ENCODE measurements at places on chromosomes 3 and 15.

DNA sequence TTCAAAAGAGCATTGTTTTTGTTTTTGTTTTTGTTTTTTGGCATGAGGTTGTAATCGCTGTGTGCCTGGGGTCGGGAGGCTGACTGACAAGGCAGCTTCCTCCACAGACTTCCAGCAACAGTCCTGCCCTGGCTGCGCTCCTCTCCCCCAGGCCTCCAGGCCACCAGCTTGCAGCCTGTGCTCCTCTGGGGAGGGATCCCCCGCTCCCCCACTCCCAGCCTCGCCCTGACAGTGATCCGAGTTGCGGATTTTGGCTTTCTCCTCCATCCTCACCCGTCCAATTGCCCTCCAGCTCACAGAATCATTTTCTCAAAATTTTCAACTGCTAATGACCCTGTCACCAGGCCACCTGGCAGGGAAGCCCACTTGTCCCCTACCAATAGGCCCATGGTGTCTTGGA, 36.5 kb upstream of the PCSK6 start:
- no peak for DNase-seq
- no peaks in the 10 kb centered on the region for H3K4me1 ChIP-seq
- no peak overlapping the region for H3K4me3 ChIP-seq
- no peak overlapping the region for H3K27ac ChIP-seq
- H3K36me3 ChIP-seq: no peaks in the 10 kb centered on the region

DNA sequence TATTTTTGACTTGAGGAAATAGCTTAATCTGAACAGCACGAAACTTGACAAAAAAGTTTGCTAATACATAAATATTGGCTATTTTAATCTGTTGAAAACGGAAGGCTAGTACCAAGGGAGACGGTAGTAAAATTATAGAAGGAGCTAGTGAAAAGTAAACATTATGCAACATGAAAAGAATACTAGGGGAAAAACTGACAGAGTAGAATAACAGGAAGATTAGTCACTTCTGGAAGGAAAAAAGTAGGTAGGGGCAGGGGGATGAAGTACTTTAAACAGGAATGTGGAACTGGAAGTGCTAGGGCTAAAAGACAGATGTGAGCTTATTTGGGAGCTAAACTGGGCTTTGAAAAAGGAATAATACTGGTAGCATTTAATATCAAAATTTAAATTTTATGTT, 60.1 kb downstream of the MBNL1 start:
- peak overlapping the region; percentile 66 for H3K27ac ChIP-seq
- no peaks in the 10 kb centered on the region for H3K27me3 ChIP-seq
- peaks cover 12% of the 10 kb centered on the region for H3K36me3 ChIP-seq

DNA sequence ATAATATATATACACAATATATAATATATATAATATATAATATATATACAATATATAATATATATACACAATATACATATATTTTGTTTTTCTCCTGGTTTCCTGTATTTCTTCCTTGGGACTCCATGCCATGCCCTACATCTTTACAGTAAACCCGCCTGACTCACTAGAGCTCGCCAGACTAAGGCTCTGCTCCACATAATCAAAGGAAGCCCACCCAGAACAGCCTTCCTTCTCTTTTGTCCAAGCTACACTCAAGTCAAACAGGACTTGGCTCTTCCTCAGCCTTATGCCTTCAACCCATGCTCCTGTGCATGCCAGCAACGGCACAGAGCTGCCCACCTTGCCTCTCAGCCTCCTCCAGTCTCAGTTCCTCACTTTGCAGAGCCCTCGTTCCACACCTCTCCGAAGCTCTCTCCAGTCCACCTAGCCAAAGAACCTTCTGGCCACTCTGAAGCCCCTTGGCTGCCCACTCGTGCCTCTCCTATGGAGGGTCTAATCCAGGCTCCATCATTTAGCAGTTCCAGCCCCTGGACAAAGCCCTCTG, 109.1 kb downstream of the RFTN1 start:
- H3K27me3 ChIP-seq: peaks cover 3% of the 10 kb centered on the region
- H3K36me3 ChIP-seq: no peaks in the 10 kb centered on the region
- no peak for DNase-seq
- no peak overlapping the region for H3K27ac ChIP-seq
- peaks cover 14% of the 10 kb centered on the region for H3K4me1 ChIP-seq
- no peak overlapping the region for H3K4me3 ChIP-seq

DNA sequence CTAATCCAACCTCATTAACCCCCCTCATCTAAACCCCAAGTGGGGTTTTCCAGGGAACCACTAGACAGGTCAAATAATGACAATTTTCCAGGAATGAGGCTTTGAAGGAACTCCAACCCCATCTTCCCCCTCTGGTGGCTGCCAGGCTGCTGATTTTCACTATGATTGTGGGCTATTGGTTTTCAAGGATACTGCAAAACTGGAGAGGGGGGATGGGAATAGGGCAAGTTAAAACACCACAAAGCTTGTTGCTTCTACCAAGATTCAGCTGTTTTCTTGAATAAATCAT, 10.4 kb upstream of the ZNF662 start:
- DNase-seq: no peak
- peaks cover 4% of the 10 kb centered on the region for H3K27me3 ChIP-seq
- no peak overlapping the region for H3K4me3 ChIP-seq
- no peak overlapping the region for H3K27ac ChIP-seq

GRCh38 chr15:66682246-66682645, 19.8 kb upstream of the SMAD6 start:
- no peak overlapping the region for H3K4me3 ChIP-seq
- peaks cover 13% of the 10 kb centered on the region for H3K36me3 ChIP-seq
- no peak for DNase-seq

DNA sequence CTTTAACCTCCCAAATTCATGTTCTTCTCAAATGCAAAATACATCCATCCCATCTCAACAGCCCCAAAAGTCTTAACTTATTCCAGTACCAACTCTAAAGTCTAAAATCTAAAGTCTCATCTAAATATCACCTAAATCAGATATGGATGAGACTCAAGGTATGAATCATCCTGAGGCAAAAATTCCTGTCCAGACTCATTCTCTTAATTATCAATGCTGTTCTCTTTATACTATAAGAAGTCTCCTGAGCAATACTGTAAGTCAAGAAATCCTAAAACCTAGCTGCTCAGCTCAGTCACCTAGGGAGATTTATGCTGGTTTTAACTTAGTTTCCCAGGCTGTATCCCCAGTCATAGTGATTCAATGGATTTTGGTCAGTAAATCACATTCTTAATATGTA, 11.1 kb downstream of the RAD18 start:
- DNase-seq: no peak
- peaks cover 7% of the 10 kb centered on the region for H3K36me3 ChIP-seq
- no peak overlapping the region for H3K4me3 ChIP-seq

DNA sequence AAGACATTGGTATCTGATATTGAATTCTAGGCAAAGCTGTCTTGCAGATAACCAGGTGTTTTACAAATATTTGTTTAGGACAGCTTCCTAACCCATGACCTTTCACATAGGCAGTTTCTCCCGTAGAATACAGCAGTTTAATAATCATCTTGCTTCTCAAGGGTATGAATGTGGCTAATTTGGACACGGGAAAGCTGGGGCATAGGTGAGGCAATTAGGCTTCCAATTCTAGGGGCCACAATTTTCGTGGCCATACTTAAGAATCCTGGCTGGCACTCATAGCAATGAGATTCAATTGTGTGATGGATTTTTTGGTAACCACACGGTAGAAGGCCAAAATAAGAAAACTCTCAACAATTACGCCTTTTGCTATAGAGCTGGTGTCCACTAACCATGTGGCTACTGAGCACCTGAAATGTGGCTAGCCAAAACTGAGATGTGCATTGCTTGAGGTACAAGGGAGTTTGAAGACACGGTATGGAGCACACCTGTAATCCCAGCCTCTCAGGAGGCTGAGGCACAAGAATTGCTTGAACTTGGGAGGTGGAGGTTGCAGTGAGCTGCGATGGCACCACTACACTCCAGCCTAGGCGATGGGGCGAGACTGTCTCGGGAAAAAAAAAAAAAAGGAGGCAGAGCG, 34.4 kb downstream of the TFRC start:
- peaks cover 15% of the 10 kb centered on the region for H3K4me1 ChIP-seq
- no peak overlapping the region for H3K27ac ChIP-seq
- no peak for DNase-seq
- no peak overlapping the region for H3K4me3 ChIP-seq
- no peaks in the 10 kb centered on the region for H3K27me3 ChIP-seq

DNA sequence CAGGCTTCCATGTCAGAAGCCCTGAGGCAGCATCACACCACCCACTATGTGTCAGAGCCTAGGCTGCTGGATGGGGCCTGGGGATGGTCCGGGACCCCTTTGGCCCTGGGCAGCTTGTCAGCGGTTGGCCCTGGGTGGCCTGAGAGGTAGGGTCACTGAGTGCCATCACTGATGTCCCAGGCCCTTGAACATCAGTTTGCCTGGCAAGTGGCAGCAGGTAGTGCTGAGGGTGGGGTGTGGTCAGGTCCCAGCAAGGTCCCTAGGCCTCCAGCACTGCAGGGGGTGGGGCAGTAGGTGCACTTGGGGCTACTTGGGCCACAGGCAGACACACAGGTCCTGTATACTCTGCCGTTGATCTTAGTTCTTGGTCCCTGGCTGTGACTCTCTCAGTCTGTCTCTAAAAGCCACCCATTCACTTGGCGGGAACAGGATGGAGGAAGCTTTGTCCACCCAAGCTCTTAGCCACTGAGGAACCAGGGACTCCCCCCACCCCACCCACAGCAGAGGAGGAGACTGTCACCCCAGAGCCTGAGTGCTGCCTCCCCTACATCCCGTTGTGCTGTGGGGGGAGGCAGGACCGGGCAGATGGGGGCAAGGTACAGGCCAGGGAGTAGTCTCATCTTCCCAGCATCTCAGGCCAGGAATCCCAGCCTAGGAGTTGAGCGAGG, 5.8 kb downstream of the GNAI2 start:
- no peaks in the 10 kb centered on the region for H3K27me3 ChIP-seq
- H3K36me3 ChIP-seq: no peaks in the 10 kb centered on the region
- no peak for DNase-seq
- H3K27ac ChIP-seq: no peak overlapping the region

DNA sequence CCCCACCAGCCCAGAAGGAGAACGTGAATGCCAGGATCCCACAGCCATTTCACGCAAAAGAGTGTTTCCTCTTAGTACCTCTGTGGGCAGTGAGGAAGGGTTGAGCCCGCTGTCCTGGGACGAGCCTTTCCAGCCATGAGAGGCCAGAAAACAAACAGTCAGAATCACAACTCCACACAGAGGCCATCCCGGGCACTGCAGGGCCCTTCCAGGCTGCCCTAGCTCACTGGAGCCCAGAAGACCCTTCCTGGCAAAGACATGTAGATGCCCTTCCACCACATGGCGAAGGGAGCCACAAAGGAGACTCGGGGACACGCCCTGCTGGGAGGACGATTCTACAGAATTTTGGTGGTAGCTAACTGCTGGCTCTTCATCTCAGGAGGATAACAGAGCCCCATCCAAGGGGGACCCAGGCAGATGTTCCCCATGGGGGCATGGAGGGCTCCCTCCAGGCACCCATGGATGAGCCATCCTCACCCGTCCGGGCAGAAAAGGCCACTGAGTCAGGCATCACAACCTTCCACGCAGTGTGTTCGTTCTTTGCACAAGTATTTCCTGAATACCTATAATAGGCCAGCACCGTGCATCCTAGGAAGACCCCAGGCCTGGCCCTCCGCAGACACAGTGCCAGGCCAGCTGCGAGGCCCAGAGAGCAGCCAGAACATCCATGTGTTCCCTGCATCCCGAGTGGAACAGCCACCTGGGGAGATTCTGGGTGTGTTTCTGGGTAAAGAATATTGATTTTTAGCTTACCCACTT, 47.2 kb downstream of the SLC12A8 start:
- no peak overlapping the region for H3K27ac ChIP-seq
- no peaks in the 10 kb centered on the region for H3K27me3 ChIP-seq
- no peaks in the 10 kb centered on the region for H3K36me3 ChIP-seq
- H3K4me3 ChIP-seq: no peak overlapping the region
- H3K4me1 ChIP-seq: peaks cover 18% of the 10 kb centered on the region

DNA sequence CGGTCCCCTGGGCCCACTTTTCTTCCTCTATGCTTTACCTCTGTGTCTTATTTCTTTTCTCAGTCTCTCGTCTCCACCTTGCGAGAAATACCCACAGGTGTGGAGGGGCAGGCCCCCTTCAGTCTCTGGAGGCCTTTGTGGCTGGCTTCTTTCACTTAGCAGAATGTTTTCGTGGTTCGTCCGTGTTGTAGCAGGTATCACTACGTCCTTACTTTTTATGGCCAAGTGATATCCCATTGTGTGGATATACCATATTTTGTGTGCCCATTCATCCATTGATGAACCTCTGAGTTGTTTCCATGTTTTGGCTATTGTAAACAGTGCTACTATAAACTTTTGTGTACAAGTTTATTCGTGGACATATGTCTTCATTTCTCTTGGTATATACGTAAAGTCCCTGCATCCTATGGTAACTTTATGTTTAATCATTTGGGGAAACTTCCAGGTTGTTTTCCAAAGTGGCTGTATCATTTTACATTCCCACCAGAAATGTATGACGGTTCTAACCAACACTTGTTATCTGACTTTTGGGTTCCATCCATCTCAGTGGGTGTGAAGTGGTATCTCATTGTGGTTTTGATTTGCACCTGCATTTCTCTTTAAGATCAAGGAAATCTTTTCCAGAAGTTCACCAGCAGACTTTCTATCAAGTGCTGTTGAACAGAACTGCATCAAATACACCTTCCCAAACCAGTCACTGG, 5.6 kb downstream of the PIGZ start:
- H3K27ac ChIP-seq: no peak overlapping the region
- no peak for DNase-seq
- no peaks in the 10 kb centered on the region for H3K4me1 ChIP-seq
- H3K36me3 ChIP-seq: no peaks in the 10 kb centered on the region
- H3K4me3 ChIP-seq: no peak overlapping the region
